ENCODE measurements at places on chromosomes 1 and 21.

DNA sequence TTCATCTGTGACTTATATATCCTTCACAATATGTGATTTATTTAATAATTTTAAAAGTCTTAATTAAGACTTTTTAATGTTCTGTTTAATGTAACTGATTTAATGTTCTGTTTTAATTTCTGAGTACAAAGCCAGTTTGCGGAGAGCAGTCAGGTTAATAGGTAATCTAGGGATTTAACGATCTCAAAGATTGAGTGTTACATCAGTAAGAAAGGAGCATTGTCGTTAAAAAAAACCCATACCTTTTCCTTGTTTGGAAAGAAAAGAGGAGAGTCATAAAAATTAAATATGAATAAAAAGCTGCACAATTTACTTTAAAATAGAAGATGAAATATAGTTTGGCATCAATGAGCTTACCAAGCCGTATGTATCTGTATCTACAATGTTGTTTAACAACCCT is 621.4 kb downstream of the KIF26B start:
- DNase-seq = no peak

DNA sequence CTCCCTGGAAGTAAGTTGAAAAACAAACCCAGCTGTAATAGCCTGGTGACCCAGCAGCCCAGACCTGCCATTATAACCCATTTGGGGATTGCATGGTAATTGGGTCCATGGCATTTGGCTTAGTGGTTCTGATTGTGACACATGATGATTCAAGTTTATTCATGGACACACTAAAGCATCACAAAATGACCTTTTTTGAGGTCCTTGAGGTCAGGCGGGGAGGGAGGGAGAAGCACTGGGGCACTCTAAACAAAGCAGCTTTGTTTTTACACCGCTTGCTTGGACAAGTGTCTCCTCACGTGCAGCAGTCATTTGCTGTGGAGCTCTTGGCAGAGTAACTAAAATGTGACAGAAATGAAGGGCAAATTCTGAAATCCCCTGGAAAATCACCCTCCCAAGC is 241.0 kb upstream of the SGIP1 start:
- no peak for DNase-seq

DNA sequence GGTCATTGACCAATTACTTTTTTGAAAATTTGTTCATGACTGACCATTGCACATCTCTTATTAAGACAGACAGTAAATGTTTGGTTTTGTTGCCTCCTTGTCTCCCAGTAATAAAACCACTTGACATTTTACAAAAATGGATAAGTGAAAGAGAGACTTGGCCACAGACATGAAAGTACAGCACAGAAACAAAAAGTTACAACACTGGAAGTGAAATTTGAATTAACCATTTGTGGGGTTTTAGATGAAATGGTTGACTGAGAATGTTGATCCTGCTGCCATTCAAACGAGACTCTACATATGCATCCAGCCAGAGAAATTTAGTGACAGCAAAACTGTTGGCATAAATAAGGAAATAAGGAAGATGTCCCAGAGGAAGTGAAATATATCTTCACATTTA is 79.3 kb upstream of the B3GALT2 start:
- no peak for DNase-seq

- DNase-seq = no peak
Observed at GRCh38 chr1:208269338-208269666, 25.1 kb upstream of the PLXNA2 start.

DNA sequence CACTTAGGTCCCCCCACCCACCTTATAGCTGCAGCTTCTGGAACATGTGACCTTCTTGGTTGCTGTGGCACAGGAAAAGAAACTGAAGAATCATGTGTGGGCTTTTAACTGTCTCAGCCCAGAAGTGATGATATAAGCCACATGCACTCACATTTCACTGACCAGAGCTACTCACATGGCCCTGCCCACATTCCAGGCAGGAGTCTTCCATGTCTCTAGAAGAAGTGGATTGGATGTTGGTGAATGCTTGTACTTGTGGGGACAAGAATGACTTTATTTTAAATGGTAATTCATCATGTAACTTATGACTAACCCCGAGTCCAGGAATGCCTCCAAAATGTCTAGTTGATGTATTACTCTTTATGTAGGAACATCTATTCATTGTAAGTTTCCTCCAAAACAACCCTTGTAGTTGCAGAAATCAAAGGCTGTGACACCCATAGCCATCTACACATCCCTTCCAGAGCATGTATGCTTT is 15.8 kb upstream of the CAMK1G start:
- no peak for DNase-seq

DNA sequence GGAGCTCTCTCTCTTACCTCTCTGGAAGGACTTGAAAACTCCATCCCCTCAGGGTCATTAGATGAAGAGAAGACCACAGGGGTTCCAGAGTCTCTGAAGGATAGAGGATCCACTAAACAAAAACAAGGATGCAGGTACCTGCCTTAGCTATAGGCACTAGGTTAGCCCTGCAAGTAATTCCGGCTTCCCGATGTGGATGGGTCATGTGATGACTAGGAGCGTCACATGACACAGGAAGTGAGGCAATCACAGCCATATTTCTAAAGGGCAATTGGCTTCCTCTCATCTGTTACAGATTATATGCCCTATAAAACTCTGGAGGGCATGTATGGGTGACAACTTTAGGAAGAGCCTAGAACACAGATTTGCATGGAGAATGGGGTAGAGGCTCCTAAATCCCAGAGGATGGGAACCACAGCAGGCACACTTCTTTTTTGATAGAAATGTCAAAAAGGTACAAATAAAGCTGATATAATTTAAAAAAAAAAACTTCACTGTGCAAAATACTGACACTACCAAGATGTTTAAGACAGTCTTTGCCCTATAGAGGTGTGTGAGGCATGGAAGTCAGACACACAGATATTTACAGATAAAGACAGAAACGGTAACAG is 14.1 kb downstream of the ENTREP3 start:
- peak; percentile 54 for DNase-seq

DNA sequence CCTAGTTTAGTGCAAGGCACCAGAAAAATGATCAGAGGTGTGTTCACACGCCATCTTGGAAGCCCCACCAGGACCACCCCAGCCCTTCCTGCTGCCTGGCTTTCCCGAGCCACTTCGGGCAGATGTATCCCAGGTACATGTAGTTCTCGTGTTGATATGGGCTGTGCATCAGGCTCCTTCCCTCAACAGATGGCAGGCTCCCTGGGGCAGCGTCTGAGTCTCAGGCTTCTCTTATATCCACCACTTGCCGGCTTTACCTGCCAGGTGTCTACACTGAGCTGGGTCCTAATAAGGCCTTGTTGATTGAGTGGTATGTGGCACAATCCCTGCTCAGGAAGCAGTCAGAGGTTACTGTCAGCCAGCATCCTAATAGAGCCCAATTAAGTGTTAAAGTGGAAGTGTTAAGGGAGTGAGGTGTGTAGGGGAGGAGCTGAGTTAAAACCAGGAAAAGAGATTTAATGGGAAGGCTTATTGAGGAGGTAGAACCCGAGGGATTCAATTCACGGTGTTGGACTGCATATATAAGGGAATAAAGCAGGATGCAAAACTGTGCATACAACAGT is 8.5 kb downstream of the GPA33 start:
- DNase-seq = no peak

- peak; percentile 66 for DNase-seq
Observed at GRCh38 chr1:167936930-167937708, at the start of gene MPC2. MPC2 (minus strand) TSS chr1:167937072; CDS start chr1:167935841, 1,231 bp downstream.

- no peak for DNase-seq
Observed at GRCh38 chr21:40179166-40179565, 311.9 kb downstream of the PCP4 start.

DNA sequence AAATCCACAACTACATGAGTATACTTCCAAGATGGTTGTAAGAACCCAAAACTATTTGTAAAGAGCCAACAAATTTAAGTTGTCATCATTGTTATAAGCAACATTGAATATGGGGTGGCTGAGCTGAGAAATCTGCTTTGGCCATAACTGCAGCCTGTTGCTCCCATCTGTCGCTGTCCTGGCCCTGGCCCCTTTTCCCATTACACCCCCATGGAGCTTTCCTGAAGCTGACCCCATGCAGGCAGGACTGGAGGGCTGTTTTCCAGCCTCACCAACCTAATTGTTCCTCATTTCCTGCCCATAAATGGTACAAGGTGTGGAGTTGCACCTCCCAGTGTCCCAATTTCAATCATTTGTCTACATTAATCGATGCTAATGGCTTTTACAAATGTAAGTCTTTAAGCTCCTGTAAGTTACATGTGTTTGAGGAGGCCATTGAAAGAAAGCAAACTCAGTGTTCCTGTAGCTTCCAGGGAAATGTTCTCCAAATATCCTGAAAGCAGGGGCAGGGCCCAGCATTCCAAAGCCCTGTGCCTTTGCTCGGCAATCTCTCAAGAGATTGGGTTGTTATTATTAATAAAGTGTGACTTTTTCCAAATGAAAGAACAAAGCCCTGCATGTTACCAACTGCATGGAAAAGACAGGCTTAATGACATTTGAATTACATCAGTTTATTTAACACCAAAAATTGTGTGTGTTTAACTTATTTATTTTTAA is 545.9 kb downstream of the PLPP3 start:
- DNase-seq = no peak
